ENCODE measurements at places on chromosomes 7 and 10.

GRCh38 chr7:124072603-124073309 is 39.9 kb upstream of the TMEM229A start:
- peak; percentile 9 for DNase-seq

DNA sequence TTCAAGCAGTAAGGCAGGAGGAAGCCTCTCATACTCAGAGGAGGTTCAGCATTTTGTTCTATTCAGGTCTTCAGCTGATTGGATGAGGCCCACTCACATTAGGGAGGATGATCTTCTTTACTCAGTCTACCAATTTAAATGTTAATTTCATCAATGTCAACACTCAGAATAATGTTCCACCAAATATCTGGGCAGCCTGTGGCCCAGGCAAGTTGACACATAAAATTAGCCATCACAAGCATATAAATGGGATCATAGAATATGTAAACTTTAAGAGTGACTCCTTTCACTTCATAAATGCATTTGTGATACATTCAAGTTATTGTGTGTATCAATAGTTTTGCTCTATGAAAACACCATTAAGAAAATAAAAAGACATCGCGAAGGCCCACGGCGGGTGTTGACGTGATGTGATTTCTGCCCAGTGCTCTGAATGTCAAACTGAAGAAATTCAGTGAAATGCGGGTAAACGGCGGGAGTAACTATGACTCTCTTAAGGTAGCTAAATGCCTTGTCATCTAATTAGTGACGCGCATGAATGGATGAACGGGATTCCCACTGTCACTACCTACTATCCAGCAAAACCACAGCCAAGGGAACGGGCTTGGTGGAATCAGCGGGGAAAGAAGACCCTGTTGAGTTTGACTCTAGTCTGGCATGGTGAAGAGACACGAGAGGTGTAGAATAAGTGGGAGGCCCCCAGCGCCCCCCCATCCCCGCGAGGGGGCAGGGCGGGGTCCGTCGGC is 536.1 kb upstream of the AUTS2 start:
- no peak for DNase-seq

DNA sequence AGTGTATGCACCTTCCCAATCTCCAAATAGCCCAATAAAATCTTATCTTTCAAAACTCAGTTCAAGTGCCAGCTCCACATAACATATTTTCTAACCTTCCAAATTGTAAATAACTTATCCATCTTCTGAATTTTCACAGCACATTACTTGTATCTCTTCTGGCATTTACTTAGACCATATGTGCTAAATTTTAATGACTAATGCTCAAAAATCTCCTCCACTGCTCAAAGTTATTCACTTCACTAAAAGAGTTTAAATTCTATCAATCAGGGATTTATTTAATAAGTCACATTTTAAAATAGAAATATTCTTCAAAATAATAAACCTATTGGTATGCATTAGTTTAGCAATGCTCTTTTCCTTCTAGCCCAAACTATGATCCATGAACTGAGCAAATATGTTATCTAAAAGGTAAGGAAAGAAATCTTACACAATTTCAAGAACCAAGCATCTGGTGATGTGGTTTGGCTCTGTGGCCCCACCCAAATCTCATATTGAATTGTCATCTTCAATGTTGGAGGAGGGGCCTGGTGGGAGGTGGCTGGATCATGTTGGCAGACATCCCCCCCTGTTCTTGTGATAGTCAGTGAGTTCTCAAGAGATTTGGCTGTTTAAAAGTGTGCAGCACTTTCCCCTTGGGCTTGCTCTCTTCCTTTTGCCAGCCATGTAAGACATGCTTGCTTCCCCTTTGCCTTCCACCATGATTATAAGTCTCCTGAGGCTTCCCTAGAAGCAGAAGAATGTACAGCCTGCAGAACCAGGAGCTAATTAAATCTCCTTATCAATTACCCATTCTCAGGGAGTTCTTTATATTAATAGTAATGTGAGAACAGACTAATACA is 28.1 kb upstream of the GPR22 start:
- no peak for DNase-seq

DNA sequence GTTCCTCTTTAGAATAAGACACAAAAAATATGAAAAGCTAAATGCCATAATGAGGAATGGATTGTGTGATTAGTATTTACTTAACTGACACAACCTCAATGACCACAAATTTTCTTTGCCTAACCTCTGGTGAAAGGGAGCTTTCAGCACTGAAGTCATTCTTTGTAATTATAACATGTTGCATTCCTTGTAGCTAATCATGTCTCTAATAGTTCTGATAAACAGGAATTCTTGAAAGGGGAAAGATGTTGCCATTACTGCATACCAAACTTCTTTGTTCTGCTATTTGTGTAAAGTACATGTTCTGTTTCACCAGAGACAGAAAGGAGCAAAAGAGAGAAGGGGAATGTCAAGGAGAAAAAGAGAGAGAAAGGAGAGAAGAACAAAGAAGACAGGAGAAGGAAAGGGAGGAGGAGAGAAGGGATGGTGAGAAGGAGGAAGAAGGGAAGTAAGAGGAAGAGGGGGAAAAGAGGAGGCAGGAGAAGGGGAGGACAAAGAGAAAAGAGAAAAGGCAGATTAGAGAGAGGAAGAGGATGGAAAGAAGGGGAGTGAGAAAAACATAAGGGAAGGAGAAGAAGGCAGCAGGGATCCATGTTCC is 120.9 kb downstream of the SEMA3D start:
- peak; percentile 48 for DNase-seq

- DNase-seq, result no peak
Observed at GRCh38 chr10:27448921-27449320, 55.2 kb upstream of the RAB18 start.

- no peak for DNase-seq
Observed at GRCh38 chr7:55212838-55213237, 152.3 kb upstream of the LANCL2 start.
